A375 (cell line): ENCODE measurements at places on chromosomes 7 and 10. TPM values are rescaled to one million over a fixed set of nuclear protein-coding genes. Genes with fewer than 3 reads are reported as not detected.

Gene ANKRD7
- not detected in 2 replicates for total RNA-seq

Gene ARMH3
- 9.6 and 11.7 TPM in 2 replicates for total RNA-seq

Gene HABP2
- 0.08 TPM in 1 of 2 replicates, not detected in the other for total RNA-seq

Gene VAX1
- 0.41 and 0.61 TPM in 2 replicates for total RNA-seq

Gene INMT
- 0.11 and 0.42 TPM in 2 replicates for total RNA-seq

Gene PIK3CG
- 0.30 TPM in 1 of 2 replicates, not detected in the other for total RNA-seq

Gene ERVW-1
- not detected in 2 replicates for total RNA-seq

Gene PROSER2
- 29.3 and 31.3 TPM in 2 replicates for total RNA-seq

Gene STAM
- total RNA-seq, result 8.3 and 11.4 TPM in 2 replicates

Gene DNAH11
- 1.6 and 5.0 TPM in 2 replicates for total RNA-seq

Gene AZGP1
- total RNA-seq, result 24.6 and 29.4 TPM in 2 replicates

Gene FZD8
- total RNA-seq, result 44.6 and 46.8 TPM in 2 replicates

Gene AKR1C4
- not detected in 2 replicates for total RNA-seq

Gene TYW1B
- total RNA-seq, result 5.8 and 6.1 TPM in 2 replicates

Gene CHRM2
- total RNA-seq, result 0.03 TPM in 1 of 2 replicates, not detected in the other

Gene NACAD
- 0.41 and 0.45 TPM in 2 replicates for total RNA-seq

Gene NAPEPLD
- 4.5 TPM in 2 replicates for total RNA-seq

Gene ACHE
- 0.29 TPM in 1 of 2 replicates, not detected in the other for total RNA-seq

Gene CALHM1
- total RNA-seq, result not detected in 2 replicates

Gene RSPH10B
- total RNA-seq, result 0.11 TPM in 1 of 2 replicates, not detected in the other

Gene A1CF
- 0.11 TPM in 1 of 2 replicates, not detected in the other for total RNA-seq

Gene CCL24
- not detected in 2 replicates for total RNA-seq

Gene CTNNA3
- not detected in 2 replicates for total RNA-seq

Gene PDAP1
- total RNA-seq, result 115 and 116 TPM in 2 replicates

Gene AEBP1
- 39.5 and 46.1 TPM in 2 replicates for total RNA-seq

Gene ARHGEF5
- 1.4 and 2.3 TPM in 2 replicates for total RNA-seq

Gene CFAP43
- 0.19 and 0.37 TPM in 2 replicates for total RNA-seq

Gene LIPF
- total RNA-seq, result not detected in 2 replicates

Gene NYAP1
- total RNA-seq, result 0.08 and 0.42 TPM in 2 replicates

Gene PRKAR1B
- total RNA-seq, result 28.4 and 30.1 TPM in 2 replicates

Gene GFRA1
- total RNA-seq, result 0.34 and 0.58 TPM in 2 replicates

Gene SH2B2
- 4.2 and 9.8 TPM in 2 replicates for total RNA-seq

Gene CLCN1
- total RNA-seq, result not detected in 2 replicates

Gene TMEM209
- total RNA-seq, result 24.3 and 25.1 TPM in 2 replicates

Gene BTBD16
- total RNA-seq, result 0.11 TPM in 1 of 2 replicates, not detected in the other

Gene TMEM139
- total RNA-seq, result 1.2 and 3.2 TPM in 2 replicates

Gene TSPAN13
- 24.3 and 28.1 TPM in 2 replicates for total RNA-seq

Gene RBAK
- total RNA-seq, result 9.8 and 10.2 TPM in 2 replicates

Gene CRHR2
- not detected in 2 replicates for total RNA-seq

Gene GIMAP1
- total RNA-seq, result not detected in 2 replicates

Gene UROS
- total RNA-seq, result 60.1 and 65.3 TPM in 2 replicates

Gene GPR141
- not detected in 2 replicates for total RNA-seq

Gene SPDYE2B
- not detected in 2 replicates for total RNA-seq

Gene NEUROG3
- not detected in 2 replicates for total RNA-seq

Gene EN2
- 3.6 and 5.5 TPM in 2 replicates for total RNA-seq

Gene DLX6
- total RNA-seq, result 0.05 TPM in 1 of 2 replicates, not detected in the other

Gene OR2A1
- not detected in 2 replicates for total RNA-seq

Gene CAV1
- total RNA-seq, result 84.5 and 101 TPM in 2 replicates

Gene TASOR2
- 87.7 and 90.7 TPM in 2 replicates for total RNA-seq

Gene CC2D2B
- total RNA-seq, result 0.24 TPM in 1 of 2 replicates, not detected in the other

Gene MAP3K8
- total RNA-seq, result 0.23 and 0.27 TPM in 2 replicates

Gene SCIN
- total RNA-seq, result 0.21 and 0.23 TPM in 2 replicates
